Stimulated activated CD4-positive, alpha-beta T cell treated with anti-CD3 and anti-CD28 coated beads, Interleukin-15, amount 100 ng/mL, for 1 hour (primary cell): ENCODE measurements at places on chromosomes 13 and 19.

DNA sequence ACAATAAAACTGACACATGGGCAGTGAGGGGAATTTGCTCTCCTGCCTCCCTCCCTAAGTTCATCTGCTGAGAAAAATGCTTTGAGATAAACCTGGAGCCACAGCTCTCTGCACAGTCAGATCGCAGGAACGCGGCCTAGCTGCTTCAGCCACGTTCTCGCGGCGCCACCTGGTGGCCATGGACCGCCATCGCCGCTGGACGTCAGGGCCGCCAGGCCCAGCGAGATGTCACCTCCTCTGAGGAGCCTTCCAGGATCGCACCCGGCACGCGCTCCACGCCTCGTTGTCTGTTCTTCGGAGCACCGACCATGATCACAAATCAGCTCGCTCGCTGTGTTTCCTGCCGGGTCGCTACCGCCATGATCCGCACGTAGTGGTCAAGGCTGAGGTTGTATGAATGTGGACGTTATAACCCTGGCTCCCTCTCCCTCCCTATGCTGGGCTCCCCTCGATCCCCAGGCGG, 20.6 kb upstream of the USP29 start:
- peak; percentile 50 for DNase-seq

DNA sequence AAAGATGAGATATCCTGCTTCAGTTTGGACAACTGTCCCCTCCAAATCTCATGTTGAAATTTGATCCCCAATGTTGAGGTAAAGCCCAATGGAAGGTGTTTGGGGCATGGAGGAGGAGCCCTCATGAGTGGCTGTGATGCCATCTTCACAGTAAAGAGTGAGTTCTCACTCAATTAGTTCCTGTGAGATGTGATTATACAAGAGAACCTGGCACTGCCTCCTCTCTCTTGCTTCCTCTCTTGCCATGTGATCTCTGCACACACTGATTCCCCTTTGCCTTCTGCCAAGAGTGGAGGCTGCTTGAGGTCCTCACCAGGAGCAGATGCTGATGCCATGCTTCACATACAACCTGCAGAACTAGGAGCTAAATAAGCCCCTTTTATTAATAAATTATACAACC, 86.9 kb downstream of the HSPH1 start:
- no peak for DNase-seq

GRCh38 chr19:58277748-58278540, 811 bp upstream of the ZNF8 start:
- no peak for DNase-seq

DNA sequence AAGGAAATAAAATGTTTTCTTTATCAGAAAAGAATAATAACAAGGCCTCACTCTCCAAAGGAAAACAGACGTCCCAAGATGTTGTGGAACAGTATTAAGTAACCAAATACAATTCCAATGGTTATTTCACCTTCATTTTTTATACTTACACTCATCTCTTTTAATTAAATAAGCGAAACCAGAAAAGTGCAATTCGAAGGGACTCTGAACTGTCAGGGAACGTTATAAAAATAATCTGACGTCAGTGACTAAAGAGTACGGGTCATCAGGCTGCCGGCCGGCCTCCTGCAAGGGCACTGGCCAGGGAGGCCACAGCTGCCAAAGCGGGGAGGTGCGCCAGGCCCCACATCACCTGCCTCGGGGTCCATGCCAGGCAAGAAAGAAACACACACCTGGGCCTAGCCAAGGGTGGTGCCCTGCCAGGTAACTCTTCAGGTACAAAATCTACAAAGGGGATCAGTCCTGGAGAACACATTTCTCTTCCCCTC, 61.2 kb downstream of the CDADC1 start:
- no peak for DNase-seq

DNA sequence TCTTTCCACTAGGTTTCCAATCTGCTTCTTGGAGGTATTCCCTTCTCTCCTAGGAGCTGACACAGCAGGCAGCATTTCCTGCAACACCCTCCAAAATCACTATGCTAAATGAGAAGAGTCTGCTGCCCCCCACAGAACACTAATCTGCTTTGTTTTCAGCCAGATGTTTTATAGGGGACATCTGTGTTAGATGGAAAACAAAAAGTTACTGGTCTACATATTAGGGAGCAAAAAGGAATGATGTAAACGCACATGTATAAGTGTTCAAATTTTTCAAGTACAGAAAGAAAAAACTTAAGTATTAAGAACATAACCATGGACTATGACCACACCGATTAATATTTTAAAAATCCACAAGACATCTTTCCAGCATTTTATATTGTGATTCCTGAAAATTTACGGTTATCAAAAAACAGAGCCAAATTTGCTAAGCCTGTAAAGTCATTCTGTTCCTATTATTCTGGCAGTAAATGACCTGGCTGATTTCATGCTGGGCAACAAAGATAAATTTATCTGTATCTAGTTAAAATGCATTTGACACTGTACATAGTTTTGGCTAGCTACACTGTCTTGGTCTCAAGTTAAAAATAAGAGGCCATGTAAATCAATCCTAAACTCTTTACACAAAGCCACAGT, 63.3 kb downstream of the DCLK1 start:
- no peak for DNase-seq
